Caco-2 (cell line): ENCODE measurements at places on chromosomes 2 and 18.

GRCh38 chr2:177064422-177064821 lies 148.2 kb upstream of the HNRNPA3 start:
- no peak for DNase-seq

DNA sequence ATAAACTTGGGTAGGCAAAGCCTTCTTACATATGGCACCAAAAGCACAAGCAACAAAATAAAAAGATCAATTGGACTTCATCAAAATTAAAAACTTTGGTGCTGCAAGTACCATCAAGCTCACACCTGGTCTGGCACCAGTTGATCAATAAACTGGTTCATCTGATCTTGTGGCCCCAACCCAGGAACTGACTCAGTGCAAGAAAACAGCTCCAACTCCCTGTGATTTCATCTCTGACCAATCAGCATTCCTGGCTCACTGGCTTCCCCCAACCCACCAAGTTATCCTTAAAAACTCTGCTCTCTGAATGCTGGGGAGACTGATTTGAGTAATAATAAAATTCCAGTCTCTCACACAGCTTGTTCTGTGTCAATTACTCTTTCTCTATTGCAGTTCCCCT lies 8.4 kb downstream of the EPG5 start:
- DNase-seq, result no peak

GRCh38 chr2:173881461-173881860 lies 83.7 kb downstream of the SP3 start:
- no peak for DNase-seq

GRCh38 chr2:37984589-37984988 lies 59.5 kb downstream of the RMDN2 start:
- no peak for DNase-seq

DNA sequence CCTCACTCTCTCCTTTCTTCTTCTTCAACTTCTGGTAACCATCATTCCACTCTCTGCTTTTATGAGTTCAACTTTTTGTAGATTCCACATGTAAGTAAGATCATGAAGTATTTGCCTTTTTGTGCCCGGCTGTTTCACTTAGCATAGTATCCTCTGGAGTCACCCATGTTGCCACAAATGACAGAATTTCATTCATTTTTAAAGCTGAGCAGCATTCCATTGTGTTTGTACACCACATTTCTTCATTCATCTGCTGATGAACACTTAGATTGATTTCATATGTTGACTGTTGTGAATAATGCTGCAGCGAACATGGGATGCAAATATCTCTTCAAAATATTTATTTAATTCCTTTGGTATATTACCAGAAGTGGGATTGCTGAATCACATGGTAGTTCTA lies 133.6 kb upstream of the ERBB4 start:
- DNase-seq, result no peak
